ENCODE measurements at places on chromosomes 7 and 10.

GRCh38 chr10:1297566-1298301, 241.5 kb downstream of the WDR37 start:
- DNase-seq = no peak

DNA sequence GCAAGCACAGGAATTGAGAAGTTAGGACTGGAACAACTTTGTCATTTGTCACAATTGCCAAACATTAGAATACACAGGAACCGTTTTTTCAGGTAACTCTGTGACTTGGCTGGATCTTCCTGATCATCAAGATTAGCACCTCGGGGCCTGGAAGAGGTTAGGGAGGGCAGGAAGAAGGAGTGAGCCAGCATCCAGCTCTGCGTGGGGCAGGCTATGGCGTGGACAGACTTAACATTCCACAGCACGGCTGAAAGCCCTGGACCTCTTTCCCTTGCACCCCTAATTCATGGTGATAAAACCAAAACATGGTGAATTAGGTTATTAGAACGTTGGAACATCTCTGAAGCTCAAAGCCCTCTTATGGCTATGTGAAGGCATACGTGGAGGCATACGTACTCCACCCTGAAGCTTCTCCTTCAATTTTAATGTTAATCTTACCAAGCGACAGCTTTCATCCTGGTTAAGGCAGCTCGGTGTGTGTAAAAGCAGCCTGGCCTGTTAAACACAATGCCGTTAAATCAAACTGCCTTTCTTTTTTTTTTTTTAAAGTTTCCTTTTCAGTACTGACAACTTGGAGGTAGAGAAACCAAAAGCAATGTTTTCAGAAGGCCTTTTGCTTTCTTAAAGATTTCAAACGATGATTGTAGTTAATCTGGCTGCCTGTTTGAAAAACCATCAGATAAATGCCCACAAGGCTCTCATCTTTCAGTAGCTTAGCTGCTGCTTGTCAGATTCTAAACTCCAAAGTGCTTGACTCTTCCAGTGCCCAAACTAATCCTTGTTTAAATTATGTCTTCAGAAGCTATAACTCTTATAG, 4.5 kb downstream of the GRK5 start:
- DNase-seq = no peak

- DNase-seq = no peak
Observed at GRCh38 chr10:126663880-126664279, 6.6 kb downstream of the C10orf90 start.

DNA sequence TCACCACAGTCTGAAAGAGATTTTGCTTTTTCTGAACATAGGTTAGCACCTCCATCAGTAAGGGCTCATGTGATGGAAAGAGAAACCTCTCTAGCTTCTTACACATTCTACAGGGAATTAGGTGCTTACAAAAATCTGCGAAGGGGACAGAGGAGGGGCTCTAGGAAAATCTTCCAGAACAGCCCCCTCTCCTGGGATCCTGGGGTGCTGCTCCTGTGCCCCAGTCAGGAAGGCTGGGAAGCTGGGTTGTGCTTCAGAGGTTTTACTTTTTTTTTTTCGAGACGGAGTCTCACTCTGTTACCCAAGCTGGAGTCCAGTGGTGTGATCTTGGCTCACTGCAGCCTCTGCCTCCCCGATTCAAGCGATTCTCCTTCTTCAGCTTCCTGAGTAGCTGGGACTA, 7.5 kb upstream of the FAM171A1 start:
- no peak for DNase-seq
